Activated CD4-positive, alpha-beta T cell treated with anti-CD3 and anti-CD28 coated beads, Interleukin-2, amount 50 U/mL, for 4 hours (primary cell): ENCODE measurements at places on chromosomes 6 and 20.

DNA sequence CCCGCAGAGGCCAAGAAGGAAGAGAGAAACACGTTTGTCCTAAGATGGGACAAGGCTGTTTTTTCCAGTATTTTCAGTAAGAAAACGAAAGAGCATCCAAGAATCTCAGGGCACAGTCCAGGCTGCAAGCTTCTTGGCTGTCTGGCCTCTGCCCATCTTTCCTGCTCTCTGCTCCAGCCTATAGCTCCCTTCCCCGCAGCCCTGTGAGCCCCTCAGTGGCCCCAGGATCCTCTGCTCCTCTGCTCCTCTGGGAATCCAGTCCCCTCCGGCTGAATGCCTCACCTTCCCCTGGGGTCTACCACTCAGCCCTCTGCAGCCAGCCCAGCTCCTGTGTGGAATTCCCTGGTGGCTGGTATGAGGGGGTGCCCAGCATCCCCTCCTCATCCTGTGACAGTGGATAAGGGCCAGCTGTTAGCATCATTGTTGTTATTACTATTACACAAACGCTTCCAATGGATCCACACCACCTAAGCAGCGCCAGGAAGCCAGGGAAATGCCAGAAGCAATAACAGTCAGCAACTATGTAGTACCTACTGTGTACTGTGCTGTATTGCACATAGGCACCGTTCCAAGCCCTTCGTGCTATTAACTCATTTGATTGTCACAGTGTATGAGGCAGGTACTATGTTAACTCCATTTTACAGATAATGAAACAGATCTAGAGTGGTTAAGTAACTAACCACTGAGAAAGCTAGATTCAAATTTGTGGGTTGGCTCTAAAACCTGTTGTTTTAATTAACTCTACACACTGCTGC, 60.3 kb upstream of the PTPN1 start:
- no peak for DNase-seq

DNA sequence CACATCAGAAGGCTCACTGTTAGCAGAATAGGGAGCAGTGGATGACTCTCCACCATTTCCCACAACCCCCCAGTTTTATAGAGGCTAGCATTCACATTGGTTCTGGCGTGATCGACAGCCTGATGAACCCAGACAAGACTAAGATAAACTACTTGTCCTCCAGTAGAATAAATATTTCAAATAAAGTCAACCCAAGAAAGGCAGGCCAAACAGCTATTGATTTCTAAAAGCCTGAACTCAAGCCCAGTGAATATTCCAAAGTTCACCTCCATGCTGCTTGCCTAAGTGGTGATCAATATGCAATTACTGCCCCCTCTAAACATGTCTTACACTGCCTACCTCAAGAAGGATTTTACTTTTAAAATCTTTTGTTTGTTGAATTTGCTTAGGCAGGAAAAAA, 104.5 kb downstream of the CTNNBL1 start:
- no peak for DNase-seq

GRCh38 chr20:40683221-40683893, 5.7 kb downstream of the MAFB start:
- no peak for DNase-seq

GRCh38 chr6:56246881-56247653, at the start of gene COL21A1:
COL21A1 (minus strand) TSS chr6:56247580; CDS start chr6:56182618, 64,962 bp downstream.
- DNase-seq: no peak
